RWPE1 (cell line): ENCODE measurements at places on chromosomes 13 and 19.

DNA sequence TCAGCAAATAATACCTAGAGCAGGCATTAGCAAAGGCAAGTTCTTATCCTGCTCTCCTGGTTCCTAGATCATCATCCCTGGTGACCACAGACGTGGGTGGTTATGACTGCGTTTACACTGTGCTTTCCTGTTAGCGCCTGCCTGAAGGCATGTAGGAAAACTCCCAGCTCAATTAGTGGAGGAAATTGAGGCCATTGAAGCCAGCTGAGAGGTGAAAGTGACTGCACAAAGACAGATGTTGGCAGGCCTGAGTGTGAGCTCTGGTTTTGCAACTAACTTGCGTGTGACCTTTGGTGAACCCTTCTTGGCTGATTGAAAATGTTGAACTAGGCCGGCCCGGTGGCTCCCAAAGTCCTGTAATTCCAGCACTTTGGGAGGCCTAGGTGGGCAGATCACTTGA lies 17.5 kb upstream of the NWD1 start:
- peak; percentile 84 for DNase-seq

- DNase-seq: no peak
Measured at GRCh38 chr13:49457221-49457620, 13.1 kb downstream of the SETDB2 start.

- no peak for DNase-seq
Measured at GRCh38 chr13:92768602-92769001, 458.0 kb upstream of the GPC6 start.

- no peak for DNase-seq
Measured at GRCh38 chr19:19348266-19348665, 27.6 kb downstream of the MAU2 start.

DNA sequence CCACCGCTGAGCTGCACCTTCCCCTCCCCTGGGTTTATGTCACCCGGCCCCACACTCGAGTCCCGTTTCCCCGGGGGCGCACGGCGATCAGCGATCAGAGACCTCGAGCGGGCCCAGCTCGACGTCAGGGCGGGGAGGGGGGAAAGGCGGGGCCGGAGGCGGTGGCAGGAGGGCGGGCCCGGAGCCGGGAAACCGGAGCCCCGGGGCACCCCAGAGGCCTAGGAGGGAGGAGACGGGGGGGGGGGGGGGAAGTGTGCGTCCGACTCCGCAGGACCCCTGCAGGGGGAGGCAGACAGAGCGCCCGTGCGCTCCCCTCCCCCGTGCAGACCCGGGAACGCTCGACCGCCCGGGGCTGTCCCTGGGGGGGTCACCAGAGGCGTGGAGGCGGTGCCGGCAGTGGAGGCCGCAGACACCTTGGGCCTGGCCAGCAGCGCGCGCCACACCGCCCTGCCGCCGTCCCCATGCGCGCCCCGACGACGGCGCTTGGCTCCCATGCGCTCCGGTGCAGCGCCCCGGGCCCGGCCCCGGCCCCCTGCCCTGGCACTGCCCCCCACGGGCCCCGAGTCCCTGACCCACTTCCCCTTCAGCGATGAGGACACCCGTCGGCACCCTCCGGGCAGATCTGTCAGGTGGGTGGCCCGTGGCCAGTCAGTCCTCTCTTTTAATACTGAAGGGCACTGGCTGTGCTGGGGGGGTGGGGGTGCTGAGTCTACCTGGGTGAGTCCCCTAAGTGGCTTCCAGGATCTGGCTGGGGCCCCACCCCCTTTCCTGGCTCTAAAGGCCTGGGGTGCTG lies 11.8 kb downstream of the PDE4A start:
- DNase-seq: no peak

- DNase-seq: no peak
Measured at GRCh38 chr13:76741624-76742023, 144.6 kb downstream of the KCTD12 start.

- DNase-seq: no peak
Measured at GRCh38 chr13:66207610-66208009, 1022.5 kb downstream of the PCDH9 start.

DNA sequence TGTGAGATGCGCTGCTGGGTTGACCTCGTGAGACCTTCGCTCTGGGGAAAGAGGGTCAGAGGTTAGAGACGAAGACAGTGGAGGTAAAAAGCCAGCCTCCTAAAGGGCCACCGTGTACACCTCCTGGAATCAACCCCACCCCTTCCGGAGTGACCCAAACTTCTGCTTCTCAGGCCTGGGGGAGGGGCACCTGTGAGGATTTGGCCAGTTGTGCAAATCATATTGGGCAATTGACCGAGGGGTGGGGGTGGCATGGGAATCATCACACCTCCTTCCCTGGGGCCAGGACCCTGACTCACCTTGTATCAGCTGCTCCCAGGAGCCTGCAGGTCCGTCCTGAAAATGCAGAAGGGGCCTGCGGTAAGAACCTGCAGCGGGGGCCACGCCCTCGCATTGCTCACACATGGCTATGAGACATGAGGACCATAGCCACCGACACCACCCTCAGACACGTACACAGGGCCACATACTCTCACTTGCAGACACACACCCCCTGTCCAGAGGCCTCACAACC lies 2.8 kb downstream of the TNFSF14 start:
- DNase-seq: peak; percentile 77

- peak; percentile 45 for DNase-seq
Measured at GRCh38 chr19:23554548-23554947, 132.5 kb downstream of the ZNF675 start.

DNA sequence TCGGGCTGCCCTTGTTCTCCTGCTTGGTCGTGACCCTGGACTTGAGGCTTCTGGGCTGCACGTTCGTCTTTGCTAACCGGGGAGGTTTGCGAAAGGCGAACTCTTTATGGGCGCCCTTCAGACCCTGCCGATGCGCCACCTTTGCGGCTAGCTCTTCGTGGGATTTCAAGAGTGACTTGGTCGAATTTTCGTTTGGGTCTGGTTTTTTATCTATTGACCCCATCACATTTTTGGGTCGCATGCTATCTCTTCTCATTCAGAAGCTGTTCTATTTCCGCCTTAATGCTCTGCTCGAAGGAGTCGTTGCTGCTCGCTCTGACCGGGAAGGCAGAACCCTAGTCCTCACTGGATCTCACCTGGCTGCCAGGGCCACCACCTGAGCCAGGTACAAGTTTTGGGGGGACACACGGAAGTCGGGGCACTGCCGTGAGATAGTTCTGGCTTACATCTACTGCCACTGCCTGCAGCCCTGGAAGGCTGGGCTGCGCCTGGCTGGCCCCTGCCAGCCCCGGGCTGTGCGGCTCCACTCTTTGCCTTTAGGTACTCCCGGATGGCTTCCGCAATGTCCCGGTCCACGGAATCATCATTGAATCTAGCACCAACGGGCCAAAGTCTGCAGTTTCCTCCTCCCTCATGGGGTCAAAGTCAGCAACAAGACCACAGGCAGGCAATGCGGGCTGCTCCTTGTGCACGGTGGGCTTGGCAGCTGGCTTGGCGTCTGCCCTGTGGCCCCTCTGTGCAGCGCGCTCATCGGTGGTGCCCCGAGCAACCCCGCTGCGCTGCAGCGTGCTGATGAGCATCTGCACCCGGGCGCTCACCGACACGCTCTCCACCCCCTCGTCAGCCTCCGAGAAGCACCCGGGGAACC lies 16.2 kb downstream of the RB1 start:
- DNase-seq: no peak

- no peak for DNase-seq
Measured at GRCh38 chr13:91312324-91312723, 35.2 kb upstream of the MIR17HG start.

GRCh38 chr19:16016226-16017137 lies 59.8 kb upstream of the TPM4 start:
- DNase-seq: no peak

DNA sequence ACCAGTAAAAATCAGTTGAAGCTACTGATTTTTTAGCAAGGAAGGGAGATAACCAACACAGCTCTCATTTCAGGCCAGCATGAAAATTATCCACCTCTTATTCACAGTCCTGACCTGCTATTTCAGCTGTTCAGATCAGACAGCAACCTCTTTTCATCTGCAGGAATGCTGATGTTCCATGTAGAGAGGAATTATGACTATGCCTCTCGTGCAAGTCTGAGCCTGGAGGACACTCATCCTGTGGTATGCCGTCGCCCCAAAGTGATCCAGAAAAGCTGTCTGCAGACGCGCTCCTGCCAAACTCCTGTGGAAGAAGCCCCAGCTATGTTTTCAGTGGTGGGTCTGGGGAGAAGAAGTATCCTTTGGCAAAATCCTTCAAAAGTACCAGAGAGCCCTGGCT lies 563.5 kb upstream of the SLITRK1 start:
- DNase-seq: peak; percentile 64

DNA sequence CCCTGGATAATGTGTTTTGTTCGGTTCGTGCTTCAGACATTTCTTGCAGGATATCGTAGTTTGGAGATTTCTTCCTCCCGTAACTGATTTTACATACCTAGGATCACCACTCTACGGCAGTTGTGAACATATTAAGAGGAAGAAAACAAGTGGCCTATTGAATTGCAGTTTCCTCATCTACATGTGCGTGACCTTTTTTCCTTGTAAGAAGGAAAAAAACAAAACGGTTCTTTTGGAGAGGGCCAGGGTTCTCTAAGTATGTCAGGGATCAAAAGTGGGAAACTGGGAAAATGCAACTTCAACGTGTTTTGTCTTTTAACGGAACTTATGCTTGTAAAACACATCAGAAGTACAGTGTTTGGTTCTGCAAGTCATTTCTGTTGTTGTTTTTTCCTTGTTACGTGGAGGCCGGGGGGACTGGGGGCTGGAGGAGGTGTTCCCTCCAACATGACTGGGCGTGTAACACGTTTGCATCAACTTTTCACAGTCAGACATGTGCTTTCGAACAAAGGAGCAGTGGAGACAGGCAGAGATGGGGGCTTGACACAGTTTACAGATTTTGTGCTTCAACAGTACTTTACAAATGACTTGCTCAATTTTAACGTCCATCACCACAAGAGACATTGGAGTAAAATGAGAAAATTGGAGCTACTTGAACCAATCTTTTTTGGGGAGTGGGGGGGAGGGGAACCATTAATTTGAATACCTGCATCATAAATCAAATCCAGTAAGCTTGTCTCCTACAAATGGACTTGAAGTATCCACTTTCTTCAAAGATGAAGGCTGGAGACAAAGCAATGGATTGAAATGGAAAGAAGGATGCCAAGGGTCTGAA lies 3.8 kb downstream of the ZC3H4 start:
- no peak for DNase-seq

DNA sequence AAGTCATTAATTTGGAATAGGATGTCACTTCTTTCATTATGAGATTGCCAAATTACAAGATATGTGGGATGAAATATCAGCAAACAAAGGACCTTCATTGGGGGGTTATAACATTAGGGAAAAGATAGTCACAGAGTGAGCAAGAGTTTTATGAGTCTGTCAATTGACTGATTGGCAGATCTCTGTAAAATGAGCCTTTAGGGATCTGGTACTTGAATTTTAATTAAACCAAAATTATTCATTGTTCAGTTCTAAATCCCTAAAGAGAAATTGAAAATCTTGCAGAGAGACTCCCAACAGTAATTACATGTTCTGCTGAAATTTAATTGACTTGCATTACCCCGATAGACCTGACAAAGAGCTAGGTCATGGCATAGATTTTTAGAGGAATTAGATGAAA lies 768.1 kb upstream of the SPRY2 start:
- no peak for DNase-seq

DNA sequence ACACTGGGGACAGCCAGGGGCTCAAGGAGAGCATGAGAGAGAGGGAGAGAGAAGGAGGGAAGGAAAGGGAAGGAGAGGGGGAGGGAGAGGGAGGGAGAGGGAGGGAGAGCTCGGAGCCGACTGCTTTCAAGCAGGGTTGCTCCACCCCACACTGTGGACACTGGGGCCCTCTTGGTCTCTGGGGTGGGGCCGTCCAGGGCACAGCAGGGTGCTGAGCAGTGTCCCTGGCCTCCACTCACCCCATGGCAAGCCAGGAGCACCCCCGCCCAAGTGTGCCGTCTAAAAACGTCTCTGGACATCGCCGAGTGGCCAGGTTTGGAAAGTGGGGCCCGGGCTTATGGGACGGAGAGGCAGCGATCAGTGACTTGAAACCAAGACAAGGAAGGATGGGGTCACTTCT lies 20.9 kb downstream of the DPP9 start:
- DNase-seq: no peak

GRCh38 chr13:42498521-42498920 lies 75.4 kb upstream of the TNFSF11 start:
- no peak for DNase-seq

DNA sequence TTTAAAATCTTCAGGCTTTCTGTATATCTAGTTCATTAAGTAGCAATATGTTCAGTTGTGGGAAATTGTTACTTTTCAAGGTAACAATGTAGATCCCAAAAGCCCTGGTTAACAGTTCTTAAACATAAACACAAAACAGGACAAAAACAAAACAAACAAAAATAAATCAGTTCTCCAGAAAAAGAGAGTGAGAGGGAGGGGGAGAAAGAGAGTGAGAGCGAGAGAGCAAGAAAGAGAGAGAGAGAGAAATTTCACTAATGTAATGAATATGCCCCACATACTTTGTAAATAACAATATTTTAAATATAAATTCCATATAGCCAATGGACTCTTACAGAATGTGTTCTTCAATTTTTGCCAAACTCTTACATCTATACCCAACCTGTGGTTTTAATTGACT lies 275.5 kb downstream of the GPC6 start:
- no peak for DNase-seq
